ENCODE measurements at places on chromosomes 11 and 22.

DNA sequence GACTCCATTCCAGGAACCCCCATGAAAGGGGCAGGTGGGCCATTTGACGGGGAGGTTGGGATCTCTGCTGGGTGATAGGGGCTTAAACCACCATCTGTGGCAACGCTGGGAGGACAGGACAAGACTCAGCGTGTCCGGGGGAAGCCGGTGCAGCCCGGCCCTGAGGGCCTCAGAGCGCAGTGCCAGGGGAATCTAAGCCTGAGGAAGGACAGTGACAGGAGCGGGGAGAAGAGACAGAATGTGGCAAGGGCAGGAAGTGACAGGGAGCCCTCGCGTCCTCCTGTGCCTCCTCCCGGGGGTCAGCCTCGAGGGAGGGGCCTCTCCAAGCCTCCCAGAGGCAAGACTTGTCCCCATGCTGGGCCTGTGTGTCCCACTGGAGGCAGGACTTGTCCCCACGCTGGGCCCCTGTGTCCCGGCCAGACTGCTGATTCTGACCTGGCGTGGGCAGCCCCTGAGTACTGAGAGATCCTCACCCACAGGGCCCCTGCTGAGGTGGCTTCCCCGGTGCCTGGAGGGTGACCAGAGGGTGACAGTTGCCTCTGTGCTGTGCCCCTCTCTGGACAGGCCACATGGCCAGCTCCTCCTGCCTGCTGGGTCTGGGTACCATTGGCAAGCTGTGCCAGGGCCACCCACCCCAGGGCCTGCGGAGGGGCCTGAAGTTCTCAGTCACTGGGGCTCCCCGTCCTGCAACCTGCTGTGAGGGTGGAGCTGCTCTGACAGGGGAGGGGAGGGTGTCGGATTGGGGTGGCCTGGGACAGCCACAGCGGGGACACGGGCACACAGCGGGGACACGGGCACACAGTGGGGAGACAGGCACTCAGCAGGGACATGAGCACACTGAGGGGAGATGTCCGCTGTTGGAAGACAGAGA lies 676.2 kb downstream of the BRD1 start:
- DNase-seq: no peak

DNA sequence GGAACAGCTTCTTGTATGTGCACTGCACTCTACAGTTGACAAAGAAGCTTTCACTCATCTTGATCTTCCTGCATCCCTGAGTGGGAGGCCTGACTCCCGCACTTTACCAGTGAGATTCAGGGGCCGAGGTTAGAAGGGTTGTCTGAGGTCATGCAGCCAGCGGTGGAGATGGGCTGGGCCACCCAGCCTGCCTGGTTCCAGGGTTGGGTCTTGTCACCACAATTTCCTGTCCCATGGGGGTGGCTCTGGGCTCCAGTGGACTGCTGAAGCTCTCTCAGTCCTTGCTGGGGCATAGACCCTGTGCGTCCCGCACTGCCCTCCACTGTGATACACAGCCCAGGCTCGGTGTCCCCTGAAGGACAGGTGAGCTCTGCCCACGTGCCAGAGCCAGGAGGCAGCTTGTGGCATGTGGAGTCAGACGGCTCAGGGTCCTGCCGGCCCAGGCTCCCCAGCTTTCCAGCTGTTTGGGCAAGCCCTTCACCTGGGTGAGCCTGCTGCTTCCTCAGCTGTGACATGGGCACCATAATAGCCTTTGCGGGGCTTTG lies 6.9 kb upstream of the MYO7A start:
- DNase-seq: no peak

DNA sequence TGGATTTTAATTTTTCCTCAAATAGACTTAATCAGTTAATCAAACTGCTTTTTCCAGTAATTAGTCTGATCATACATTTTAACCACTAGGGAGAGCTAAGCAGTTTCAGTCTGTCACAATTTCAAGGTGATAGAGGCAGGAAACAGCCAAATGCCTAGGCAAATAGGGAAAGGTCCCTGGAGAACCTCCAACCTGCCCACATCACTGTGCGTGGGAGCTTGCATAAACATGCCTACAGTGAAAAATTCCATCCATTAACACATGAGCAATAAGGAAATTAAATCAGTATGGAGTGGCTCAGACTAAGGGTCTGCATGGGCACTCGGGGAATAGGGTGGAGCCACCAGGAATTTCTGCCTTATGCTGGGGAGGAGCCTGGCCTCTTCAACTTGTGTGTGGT lies 74.6 kb downstream of the AASDHPPT start:
- no peak for DNase-seq

- no peak for DNase-seq
Measured at GRCh38 chr11:25961539-25961938, 370.4 kb upstream of the ANO3 start.

- no peak for DNase-seq
Measured at GRCh38 chr11:116707746-116708145, 65.0 kb downstream of the BUD13 start.

GRCh38 chr11:126149759-126150625 lies 61.5 kb downstream of the RPUSD4 start:
- DNase-seq: no peak
